ENCODE measurements at places on chromosomes 11 and 22. TPM values are rescaled to one million over a fixed set of nuclear protein-coding genes. Genes with fewer than 3 reads are reported as not detected.

GRCh38 chr22:35987487-35987886, 41.1 kb downstream of the RBFOX2 start:
- DNase-seq, result no peak

DNA sequence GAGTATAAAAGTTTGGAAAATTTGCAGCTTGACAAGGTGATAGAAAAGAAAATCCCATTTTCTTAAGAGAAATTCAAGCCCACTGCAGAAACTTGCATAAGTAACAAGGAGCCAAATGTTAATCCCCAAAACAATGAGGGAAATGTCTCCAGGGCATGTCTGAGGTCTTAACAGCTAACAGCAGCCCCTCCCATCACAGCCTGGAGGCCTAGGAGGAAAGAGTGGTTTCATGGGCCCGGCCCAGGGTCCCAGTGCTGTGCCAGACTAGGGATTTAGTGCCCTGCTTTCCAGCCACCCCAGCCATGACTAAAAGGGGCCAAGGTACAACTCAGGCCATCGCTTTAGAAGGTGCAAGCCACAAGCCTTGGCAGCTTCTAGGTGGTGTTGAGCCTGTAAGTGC, 123.7 kb upstream of the TRPC6 start:
- DNase-seq, result no peak

Gene CCDC86
- total RNA-seq, result 78.7 TPM

GRCh38 chr11:7167976-7168740, 79.4 kb downstream of the RBMXL2 start:
- DNase-seq, result no peak

Gene SYT12
- 0.38 TPM for total RNA-seq

GRCh38 chr11:123203934-123204333, 8.9 kb upstream of the CLMP start:
- no peak for DNase-seq

Gene ALG12
- 22.9 TPM for total RNA-seq

DNA sequence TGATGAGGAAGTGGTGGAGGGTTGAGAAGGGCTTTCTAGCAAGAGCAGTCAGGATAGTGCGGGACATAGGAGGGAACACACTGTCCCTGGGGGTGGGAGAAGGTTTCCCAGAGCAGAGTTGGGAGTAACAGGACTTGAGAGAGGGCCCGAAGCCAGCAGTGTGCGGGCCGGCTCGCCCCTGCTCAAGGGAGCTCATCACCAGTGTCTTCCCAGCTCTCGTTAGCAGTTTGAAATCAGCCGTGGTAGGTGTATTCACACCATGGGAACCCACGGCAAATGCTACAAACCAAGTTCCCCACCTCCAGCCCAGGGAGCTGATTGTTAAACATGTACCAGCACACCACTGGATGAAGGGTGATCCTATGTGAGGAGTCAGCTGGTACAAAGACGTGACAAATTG, 66.2 kb upstream of the EIF3D start:
- no peak for DNase-seq

- no peak for DNase-seq
Observed at GRCh38 chr11:109112821-109113280, 309.1 kb upstream of the C11orf87 start.

Gene TUB
- not detected for total RNA-seq

DNA sequence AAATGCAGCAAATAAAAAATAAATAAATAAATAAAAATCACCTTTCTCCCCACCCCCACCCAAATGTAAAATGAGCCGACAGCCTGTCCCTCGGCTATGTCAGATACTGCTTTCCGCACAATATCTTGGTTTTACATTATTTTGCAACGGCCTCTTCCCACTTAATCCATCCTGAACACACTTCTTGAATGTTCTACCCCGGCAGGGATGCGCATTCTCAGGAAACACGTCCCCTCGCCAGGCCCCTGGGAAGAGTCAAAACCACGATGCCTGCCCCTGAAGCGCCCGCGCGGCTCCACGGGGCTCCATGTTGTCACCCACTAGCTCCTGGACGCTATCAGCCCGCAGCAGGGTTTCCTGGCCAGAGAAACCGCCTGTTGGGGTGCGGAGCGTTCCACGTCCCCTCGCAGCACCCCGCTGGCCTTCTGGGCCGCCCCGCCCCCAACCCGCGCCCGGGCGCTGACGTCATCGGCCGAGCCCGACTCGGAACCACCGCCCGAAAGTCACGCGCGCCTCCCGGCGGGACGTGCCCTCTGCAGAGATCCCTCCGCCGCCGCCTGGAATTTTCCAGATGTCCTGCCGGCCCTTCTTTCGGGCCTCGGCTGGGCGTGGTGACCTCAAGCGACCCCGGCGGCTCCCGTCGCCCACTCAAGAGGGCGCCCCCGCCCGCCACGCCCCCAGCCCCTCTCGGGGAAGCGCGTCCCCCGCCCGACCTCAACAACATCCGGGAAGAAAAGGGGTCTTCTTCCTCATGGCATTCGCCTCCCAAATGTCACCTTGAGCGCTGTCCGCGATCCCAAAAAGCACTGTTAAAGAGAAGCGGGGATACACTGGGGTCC, 585 bp upstream of the NEAT1 start:
- DNase-seq, result peak; percentile 97

GRCh38 chr11:88398791-88399570, 61.4 kb upstream of the CTSC start:
- DNase-seq, result no peak

GRCh38 chr11:61491736-61492395, 16.7 kb upstream of the LRRC10B start:
- DNase-seq, result no peak

Gene KCTD14
- total RNA-seq, result 0.29 TPM

GRCh38 chr11:43558556-43559127, 121.9 kb upstream of the HSD17B12 start:
- no peak for DNase-seq

GRCh38 chr11:6650980-6651379, 4.6 kb downstream of the DCHS1 start:
- DNase-seq, result no peak

DNA sequence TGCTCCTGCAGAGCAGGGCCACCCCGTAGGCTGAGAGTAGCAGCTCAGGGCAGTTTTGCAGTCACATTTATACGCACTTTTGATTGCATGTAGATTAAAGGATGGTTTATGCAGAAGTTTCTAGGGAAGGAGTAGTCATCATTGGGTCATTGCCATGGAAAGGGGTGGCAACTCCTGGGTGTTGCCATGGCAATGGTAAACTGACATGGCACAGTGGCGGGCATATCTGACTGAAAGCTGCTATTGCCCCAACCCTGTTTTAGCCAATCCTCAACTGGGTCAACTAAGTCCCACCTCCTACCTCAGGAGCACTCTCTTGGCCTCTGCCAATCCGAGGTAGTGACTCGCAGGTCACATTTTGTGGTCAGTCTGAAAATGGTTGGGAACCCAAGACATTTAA, 2.4 kb upstream of the ARSA start:
- no peak for DNase-seq

DNA sequence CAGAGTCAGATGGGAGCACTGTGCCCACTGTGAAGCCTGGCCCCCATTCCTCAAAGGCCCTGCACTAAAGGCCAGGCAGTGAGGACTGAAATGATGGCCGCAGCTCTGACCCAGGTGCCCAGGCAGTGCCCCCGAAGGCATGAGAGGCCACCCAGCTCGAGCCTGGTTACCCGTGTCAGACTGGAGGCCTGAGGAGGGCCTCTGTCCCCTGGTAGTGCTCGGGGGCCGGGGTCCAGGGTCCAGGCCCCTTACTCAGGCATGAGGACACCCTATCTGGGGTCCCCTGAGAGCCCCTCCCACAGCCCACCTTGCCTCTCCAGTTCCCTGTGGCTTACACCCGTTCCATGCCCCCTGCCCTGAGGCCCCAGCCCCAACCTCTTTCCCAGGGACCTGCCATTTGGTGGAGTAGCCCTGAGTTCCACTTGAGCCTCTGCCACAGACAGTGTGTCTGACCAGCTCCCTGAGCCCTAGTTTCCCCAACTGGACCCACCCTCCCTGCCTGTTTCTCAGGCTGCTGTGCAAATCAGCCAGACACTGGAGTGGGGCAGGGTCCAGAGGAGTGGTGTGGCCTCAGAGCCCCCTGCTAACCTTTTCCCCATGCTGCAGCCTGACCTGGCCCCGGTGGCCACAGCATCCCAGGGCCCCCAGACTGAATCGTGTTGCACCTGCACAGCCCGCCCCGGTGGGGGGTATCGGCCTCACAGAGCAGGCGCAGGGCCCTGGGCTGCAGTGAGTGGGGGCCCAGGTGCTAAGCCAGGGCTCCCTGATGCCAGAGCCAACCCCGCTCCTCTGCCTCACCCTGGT, 10.8 kb upstream of the ANKRD13D start:
- no peak for DNase-seq
